ENCODE measurements at places on chromosomes 1 and 21.

- DNase-seq: no peak
Measured at GRCh38 chr1:89142160-89142559, 16.2 kb upstream of the GBP2 start.

DNA sequence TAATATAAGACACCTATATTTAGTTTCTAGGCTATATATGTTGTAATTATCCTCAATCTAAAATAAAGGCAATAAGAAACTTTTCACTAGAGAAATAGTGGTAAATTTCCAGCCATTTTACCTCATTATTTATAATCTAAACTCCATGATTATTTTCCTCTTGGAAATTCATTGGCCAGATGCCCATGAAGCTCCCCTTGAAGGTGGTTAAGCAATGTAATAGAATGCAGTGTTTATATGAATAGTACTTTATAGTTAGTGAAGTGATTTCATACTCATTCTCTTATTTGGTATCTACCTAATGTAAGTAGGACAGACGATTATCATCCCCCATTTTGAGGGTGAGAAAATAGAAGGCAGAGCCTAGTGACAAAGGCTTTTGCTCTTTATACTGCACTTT is 26.5 kb downstream of the NFYC start:
- no peak for DNase-seq

- DNase-seq: no peak
Measured at GRCh38 chr1:43451701-43452532, 1.8 kb downstream of the HYI start.

DNA sequence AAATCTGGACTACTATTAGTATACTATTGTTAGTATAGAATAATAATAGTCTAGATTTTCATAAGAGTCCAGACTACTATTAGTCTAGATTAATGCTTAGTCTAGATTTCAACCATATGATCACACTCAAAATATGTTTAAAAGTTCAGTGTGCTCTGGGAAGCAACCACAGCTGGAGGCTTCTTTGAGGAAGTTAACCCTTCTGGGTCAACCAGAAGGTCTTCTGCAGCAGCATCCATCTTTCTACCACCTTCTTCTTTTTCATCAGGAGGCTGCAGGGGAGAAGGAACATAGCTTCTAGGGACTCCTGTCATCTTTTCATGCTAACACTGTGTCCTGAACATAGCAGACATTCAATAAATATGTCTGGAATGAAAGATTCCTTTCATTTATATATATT is 51.2 kb upstream of the DNAJC6 start:
- DNase-seq: no peak

DNA sequence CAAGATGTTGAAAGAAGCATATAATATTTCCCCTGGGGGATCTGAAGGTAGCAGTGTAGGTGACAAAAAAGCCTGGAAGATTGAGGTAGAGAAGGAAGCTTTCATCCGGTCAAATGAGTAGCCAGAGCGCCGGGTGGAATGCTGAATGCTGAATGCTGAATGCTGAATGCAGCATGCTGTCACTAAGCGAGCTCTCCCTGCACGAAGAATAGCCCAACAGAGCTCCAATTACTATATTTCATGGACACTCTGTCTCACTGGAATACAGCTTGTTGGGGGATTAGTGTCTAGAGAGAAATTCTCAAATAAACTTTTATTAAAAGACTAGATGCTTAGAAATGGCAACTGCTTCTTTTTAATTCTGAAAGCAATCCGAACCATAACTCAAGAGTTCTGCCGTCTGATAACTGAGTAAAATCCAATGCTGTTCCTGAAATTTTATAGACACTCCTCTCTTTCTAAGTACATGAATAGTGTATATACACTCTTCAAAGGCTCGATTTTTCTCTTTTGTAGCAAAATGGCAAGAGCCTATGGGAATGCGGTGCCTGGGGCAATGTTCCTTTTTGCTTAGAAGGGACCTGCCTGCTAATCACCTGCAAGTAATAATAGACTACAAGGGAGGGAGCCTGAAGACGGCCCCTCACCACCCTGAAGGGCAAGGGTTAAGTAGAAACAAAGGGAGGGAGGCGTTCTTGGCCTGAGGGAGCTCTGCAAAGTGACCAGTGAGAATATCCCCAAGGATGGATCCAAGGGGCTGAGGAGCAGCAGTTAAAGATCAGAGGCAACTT is 203.7 kb upstream of the ESRRG start:
- DNase-seq: no peak

Data from GM12892 (cell line).